ENCODE measurements at places on chromosomes 5 and 9.

DNA sequence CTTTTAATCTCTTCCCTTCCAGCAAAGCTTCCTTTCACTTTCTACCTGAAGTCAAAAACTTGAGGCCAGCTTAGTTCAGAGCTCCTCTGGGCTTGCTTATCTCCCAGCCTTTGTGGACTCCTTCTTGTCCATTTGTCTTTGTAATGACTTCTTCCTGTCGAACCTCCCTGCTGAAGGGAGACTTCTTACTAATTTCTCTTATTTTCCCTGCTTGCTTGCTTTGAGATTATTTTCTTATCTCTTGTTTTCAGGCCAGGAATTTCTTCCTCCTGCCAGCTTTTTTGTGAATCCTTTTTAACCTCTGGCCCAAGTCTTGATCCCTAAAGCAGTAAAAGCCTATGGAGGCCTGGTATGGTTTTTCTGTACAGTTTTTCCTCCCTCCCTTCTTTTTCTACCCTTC lies 46.8 kb upstream of the DHFR start:
- DNase-seq, result no peak

DNA sequence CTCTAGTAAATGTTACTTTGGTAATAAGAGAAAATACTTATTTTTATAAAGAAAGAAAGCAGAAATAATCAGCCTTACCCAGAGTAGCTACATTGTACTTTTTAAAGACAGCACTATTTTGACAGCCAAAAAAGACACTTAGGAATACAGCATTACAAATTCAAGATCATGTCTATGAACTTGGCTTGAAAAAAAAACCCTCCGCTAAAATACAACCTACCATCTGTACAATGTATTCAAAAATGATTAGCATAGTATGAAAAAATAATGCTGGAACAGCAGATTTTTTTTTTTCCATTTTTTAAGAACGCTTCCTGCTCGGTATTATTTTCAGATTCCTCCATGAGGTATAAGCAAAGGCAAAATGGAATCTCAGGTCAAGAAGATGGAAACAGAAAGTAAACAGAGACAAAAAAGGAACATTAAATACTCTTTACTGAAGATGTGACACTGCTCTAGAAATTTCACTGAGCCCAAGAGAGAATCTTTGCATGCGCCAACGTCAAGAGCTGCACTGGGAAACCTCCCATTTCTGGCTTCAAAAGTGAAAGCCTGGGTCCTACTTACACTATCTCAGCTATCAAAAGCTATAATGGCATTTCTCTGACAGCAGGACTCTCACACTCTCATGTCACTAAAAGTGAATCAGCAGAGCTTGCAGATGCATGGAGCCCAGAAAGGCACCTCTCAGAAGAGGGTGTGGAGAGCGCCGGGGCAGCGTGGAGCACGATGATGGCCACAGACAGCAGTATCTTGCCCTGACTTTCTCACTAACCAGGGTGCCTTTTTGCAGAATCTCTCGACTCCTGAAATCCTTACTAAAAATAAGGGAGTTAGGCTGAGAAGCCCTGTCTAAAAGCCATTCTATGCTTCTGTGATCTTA lies 167.4 kb downstream of the ELAVL2 start:
- DNase-seq, result no peak

DNA sequence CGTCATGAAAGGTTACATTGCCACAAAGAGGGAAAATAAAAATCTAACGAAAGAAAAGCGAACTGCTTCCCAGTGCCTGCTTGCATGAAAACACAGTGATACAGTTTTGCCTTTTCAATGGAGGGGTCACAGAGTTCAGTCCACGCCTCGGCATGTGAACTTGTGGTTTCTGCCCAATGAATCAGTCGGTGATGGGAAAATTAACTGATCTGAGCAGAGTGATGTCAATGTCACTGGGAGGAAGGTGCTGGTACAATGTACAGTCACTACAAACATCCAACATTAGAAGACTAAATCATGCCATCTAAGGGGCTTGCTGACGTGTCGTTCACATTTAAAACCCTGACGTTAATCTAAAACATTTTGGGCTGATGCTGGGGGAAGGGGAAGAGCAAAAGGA lies 151.8 kb upstream of the MSX2 start:
- no peak for DNase-seq

DNA sequence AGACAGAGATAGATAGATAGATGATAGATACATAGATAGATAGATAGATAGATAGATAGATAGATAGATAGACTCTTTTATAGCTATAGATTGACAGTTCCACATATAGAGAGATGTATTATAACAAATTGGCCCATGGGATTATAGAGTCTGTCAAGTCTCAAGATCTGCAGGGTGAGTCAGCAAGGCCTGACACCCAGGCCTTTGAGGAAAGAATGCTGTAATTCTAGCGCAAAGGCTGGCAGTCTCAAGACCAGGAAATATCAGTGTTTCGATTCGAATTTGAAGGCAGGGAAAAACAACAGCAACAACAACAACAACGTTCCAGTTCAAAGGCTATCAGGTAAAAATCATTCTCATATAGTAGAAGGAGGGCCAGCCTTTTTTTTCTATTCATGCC lies 339.2 kb upstream of the CDH9 start:
- DNase-seq, result no peak

- no peak for DNase-seq
Measured at GRCh38 chr5:168366116-168366515, 74.7 kb downstream of the WWC1 start.

DNA sequence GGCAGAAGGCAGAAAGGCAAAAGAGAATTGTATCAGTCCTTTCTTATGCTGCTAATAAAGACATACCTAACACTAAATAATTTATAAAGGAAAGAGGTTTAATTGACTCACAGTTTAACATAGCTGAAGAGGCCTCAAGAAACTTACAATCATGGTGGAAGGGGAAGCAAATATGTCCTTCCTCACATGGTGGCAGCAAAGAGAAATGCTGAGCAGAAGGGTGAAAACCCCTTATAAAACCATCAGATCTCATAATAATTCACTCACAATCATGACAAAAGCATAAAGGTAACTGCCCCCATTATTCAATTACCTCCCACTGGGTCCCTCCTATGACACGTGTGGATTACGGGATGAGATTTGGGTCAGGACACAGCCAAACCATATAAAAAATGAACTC lies 312.5 kb upstream of the PTGER4 start:
- DNase-seq, result no peak

DNA sequence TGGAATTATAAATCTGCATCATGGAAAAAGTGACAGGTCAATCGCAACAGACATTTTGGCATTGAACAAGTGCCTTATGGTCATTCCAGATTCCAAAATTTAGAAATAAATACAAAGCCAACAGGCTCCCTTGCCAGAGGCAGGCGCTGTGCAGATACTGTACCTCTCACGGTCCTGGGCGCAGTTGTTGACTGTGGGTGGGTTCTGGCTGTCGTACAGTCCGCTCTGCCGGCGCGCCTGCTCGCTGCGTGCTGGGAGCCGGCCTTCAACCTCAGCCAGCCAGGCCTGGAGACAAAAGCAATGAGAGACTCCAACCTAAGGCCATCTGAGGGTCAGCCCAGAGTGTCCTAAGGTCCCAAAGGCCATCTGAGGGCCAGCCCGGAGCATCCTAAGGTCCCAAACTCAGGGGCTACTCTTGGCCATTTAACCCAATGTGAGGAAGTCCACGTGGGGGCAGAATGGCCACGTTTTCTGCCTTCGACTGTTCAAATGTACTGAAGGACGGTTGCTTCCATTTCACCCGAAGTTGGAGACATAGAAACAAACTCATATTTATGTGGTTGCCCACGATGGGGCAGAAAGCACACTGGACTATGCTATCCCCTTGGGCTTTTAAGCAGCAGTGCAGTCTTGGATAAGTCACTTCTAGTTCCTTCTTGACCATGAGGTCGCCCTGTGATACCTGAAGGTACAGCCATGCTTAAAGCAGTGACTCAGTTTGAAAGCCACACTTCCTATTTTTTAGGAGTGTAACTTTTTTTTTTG lies 65.2 kb downstream of the USP20 start:
- DNase-seq, result no peak

DNA sequence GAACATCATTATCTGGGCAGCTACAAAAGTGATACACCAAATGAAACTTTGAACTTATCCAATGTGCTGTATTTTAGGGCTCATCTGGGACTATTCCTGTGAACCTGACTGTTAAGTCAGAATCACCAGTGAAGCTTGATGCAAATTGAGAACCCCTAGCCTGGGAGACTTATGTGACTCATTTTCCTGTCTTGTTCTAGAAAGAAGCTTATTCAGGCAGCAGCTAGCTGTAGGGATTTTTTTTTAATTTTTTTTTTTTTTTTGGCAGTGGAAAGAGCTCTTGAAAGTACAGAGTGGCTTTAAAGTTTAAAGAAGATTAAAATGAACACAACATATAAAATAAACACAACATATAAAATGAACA lies 81.1 kb upstream of the TNFAIP8 start:
- DNase-seq, result no peak

GRCh38 chr9:131347376-131348020 lies 46.4 kb upstream of the PRRC2B start:
- no peak for DNase-seq

- DNase-seq, result no peak
Measured at GRCh38 chr9:21692390-21692789, 110.0 kb upstream of the MTAP start.

DNA sequence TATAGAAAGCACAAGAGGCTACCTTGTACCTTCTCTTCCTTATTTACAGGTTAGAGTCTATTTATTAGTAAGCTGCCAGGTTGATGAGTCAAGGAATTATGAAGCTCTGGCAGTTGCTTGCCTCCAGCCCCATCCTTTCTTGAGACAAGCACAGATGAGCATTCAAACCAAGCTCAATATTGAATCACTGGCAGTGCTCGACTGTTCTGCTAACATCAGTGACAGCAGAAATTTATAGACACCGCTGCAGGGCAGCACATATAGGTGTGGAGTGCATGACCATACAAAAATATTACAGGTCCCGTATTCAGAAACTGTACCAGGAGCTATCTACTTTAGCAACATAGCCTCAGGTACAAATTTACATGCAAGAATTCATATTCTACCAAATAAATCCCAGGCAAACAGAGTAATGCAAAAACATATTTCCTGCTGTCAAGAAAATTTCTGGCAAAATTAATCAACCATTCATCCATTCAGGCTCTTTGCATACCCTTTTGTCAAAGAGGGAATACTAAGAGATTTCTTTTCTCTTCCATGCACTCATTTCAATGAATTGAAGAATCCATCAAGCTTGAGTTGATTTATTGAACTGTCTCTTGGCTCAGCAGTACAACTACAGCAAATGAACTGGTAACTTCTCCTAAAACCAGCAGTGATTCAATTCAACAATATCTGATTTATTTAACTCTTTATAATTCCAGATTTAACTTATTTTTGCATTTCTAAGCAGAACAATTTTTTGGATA lies 26.9 kb upstream of the PCA3 start:
- DNase-seq, result no peak

- DNase-seq, result no peak
Measured at GRCh38 chr9:118563677-118564076, 805.6 kb downstream of the BRINP1 start.

GRCh38 chr5:59356813-59357380 lies 536.6 kb downstream of the PDE4D start:
- DNase-seq, result no peak

GRCh38 chr5:115180165-115180709 lies 10.5 kb upstream of the TRIM36 start:
- DNase-seq, result peak; percentile 82

GRCh38 chr5:175742290-175742994 lies 84.6 kb downstream of the HRH2 start:
- no peak for DNase-seq

GRCh38 chr9:83013867-83014605 lies 48.9 kb downstream of the RASEF start:
- no peak for DNase-seq

- DNase-seq, result no peak
Measured at GRCh38 chr5:150401076-150401375, 11.7 kb downstream of the CD74 start.

GRCh38 chr9:30075022-30075421 lies 2309.4 kb upstream of the ACO1 start:
- DNase-seq, result no peak

DNA sequence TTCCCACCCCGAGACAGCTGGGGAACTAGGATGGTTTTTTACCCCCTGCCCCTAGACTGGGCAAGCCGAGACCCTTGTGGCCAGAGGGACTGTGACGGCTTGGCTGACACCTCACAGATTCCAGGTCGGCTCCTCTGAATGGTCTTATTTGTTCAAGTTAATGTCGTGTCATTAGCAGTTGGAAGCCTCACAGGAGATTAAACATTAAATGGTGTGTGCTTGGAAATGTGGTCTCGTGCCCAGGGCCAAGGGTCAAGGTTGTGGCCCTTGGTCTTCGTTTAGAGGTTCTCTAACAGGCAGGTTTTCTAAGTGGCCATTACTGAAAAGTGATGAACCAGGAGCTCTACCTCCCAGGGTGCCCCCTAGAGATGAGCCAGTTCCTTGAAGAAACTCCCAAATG lies 61.2 kb upstream of the RXRA start:
- DNase-seq, result no peak

DNA sequence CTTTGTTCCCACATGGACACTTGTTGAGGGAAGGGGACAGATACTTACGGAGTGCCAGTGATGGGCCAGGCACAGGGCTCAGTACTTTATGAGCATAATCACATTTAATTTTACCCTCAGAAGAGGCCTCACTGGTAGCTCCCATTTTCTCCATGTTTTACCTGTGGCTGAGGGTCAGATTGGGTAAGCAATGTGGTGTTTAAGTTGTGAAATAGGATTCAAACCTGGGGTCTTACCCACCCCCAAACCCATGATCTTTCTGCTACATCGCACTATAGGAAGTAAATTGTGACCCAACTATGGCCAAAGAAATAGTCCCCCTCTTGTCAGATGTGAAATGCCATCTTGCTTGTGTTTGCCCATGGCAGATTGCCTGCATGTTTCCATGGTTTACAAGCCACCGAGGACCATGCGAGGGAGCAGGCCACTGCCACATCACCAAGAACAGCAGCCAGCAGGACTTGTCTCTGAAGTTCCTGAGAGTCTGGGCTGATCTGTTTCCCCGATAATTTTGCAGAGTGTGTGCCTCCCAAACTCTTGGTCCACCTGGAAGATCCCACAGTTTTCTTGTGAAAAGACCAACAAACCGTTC lies 95.4 kb downstream of the MACROH2A1 start:
- DNase-seq, result no peak

GRCh38 chr5:141431286-141431685 lies 979 bp downstream of the PCDHGA12 start:
- no peak for DNase-seq

All from SHP77 (cell line).